ENCODE measurements at places on chromosomes 7 and 10.

GRCh38 chr10:60905580-60905979 is 38.4 kb downstream of the RHOBTB1 start:
- DNase-seq, result no peak

DNA sequence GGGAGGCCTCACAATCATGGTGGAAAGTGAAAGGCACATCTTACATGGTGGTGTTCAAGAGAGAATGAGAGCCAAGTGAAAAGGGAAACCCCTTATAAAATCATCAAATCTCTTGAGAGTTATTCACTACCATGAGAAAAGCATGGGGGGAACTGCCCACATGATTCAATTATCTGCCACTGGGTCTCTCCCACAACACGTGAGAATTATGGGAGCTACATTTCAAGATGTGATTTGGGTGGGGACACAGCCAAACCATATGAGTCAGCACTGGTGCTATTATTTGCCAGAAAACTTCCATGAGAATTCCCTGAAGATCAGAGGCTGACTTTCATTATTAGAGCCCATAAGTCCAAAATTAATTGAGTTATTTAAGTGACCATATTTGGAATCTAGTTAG is 1001.2 kb upstream of the POT1 start:
- no peak for DNase-seq

- DNase-seq, result no peak
Measured at GRCh38 chr10:85193796-85194195, 865.4 kb downstream of the CCSER2 start.

DNA sequence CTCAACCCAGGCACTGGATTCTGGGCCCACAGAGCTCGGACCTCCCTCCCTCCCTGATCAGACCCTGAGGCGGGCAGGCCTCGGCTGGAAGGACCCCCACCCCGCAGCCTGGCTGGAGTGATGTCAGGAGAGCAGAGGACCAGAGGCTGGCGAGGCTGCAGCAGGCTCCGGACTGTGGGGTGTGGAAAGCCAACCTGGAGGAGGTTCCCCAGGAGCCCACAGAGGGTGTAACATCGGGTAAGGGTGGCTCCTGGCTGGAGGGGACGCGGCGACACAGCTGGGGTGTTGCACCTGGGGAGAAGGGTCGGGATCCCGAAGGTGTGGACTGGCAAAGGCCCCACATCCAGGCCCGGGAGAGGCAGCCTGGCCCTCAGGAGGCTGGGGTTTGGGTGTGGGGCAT is 8.9 kb upstream of the MICALL2 start:
- DNase-seq, result no peak

DNA sequence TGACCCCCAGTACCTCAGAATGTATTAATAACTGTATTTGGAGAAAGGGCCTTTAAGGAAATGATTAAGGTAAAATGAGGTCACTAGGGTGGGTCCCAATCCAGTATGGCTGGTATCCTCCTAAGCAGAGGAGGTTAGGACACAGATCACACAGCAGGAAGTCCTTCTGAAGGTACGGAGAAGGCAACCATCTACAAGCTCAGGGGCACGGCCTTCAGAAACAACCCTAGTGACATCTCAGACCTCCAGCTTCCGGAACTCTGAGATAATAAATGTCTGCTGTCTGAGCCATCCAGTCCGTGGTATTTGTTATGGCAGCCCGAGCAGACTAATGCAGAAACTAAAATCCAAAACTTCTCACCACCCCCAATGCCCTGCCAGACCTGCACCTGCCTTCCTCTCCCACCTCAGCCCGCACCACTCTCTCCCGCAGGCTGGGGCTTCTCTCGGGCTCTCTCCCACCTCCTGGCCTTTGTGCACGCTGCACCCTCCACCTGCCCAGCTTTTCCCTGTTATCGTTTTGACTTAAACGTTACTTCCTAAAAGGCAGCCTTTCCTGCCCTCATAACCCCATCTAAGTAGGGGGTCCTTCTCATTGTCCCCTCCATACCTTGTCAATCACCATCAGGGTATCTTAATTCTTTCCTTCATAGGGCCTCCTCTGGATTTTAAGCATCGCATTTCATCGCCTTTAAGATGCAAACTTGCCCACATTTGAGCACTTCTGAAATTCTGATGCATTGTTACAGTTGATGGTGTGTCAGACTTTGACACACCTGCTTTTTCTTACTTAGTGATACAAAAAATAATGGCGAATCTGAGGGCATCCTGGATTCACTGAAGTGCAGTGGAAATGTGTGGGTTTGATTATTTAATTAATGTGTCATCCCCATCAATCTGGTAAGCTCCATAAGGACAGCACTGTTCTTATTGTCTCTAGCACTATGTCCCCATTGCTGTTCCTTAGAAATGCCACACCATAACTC is 32.2 kb upstream of the AQP1 start:
- no peak for DNase-seq

DNA sequence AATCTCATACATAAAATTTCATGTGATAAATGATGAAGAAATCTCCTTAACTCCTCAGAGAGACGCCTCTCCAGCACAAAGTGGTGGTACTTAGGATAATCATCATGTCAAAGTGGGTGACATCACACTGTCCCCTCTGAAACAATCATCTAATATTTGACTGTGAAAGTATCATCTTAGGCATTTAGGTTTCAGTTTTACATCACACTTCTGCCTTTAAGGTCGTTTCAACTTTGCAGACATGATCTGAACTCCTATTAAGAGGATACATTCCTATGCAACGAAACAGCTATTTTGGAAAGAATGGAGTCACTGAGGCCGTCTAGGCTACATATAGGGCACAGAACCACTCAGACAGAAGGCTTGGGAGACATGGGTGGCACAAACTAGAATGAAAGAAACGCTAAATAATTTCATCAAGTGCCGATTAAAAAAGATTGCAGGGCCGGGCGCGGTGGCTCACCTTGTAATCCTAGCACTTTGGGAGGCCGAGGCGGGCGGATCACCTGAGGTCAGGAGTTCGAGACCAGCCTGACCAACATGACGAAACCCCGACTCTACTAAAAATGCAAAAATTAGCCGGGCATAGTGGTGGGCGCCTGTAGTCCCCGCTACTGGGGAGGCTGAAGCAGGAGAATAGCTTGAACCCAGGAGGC is 2.0 kb downstream of the VOPP1 start:
- no peak for DNase-seq

DNA sequence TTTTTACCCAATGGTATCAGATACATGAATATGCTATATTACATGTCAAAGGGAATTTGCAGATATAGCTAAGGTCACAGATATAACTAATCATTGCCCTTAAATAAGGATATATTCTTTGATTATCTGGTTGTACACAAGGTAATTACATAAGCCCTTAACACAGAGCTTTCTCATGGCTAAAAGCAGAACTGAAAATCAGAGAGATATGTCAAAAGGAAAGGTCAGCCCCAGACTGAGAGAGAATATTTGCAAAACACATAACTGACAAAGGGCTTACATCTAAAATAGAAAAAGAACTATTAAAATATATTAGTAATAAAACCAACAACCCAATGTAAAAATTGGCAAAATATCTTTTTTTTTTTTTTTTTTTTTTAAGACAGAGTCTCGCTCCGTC is 1029.5 kb upstream of the LRRN3 start:
- no peak for DNase-seq

GRCh38 chr10:33402220-33403073 is 68.0 kb upstream of the NRP1 start:
- no peak for DNase-seq

DNA sequence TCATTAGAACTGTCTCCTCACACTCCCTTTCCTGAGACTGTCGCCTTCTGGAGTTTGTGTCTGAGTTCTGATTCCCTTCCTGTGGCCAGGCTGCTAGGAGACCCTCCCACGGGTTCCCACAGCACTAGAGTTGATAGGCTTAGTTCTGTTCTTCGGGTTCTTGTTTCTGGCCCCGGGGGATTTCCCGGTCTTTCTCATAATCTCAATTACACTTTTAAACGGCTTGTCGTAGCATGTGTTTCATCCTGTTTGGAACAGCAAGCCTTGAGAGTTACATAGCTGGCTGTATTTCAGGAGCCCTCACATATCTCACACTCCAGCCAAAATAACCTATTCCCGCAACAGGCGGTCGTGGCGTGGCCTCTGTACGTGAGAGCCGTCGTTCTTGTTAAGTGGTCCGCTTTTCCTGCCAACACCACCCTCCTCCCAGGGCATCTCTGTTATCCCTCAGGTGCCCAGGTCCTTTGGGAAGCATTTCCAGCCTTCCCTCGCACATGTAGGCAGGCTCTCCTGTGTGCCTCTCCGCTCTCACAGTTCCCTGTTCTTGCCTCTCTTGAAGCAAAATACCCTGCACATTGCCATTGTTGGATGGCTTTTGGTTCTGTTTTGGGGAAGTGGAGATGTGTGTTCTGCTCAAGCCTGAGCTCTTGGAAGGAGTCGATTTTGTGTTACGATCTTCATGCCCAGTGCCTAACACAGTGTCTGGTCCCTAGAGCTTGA is 46.0 kb downstream of the CDC123 start:
- no peak for DNase-seq

DNA sequence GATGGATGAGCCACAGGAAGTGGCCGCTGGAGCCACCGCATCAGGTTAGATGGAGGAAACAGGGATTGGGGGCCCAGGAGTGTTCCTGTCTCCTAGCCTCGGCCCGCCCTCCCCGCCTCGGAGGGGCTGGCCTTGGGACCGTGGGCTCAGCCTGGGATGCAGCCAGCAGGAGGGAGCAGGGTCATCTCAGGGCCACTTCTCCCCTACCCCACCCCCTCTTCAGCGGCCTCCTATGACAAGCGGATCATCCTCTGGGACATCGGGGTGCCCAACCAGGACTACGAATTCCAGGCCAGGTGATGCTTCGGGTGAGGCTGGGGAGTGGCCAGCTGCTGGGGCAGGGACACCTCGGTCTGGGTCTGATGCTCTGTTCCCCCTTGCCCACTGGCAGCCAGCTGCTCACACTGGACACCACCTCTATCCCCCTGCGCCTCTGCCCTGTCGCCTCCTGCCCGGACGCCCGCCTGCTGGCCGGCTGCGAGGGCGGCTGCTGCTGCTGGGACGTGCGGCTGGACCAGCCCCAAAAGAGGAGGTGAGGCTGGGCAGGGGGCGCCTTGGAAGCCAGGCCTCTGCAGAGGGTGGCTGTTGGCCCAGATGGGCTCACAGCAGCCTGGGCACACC is 4.7 kb downstream of the LRWD1 start:
- DNase-seq, result no peak

DNA sequence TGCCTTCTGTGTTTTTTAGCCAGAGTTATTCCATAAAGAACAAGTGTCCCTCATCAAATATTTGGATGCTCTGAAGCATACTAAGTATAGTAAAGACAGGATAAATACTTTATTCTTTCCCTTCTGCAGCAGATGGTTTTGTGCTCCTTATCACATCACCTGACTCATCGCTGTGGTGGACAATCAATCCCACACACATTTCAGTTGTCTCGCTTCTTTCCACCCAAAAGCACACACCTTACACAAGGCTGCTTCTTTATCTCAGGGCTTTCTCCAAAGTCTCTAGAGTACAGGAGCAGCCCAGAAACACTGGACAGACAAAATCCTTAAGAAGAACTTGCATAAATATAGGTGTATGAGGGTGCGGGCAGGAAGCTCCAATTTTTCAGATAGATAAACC is 43.4 kb downstream of the IGF2BP3 start:
- DNase-seq, result no peak

- DNase-seq, result no peak
Measured at GRCh38 chr7:148580446-148580845, 10.1 kb upstream of the C7orf33 start.

GRCh38 chr7:30177186-30177585 is 42.4 kb downstream of the MTURN start:
- no peak for DNase-seq

Measured in NCI-H1105 (cell line).